T-helper 22 cell (primary cell): ENCODE measurements at places on chromosomes 5 and 9.

GRCh38 chr5:177547736-177548135, 6.6 kb downstream of the FAM193B start:
- no peak for DNase-seq

DNA sequence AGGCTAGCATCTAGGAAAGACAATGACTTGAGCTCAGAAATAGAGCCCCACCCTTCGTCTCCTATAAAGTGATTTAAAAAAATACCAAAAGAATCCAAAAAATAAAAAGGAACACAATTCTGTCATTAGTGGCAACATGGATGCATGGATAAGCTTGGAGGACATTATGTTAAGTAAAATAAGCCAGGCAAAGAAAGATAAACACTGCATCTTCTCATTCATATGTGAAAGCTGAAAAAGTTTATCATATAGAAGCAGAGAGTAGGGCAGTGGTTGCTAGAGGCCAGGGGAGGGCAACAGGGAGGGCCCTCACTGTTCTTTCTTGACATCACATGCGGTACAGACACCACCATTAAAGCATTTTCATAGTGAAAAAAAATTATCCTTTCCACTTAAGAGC, 220.9 kb upstream of the TRPC7 start:
- no peak for DNase-seq

GRCh38 chr9:120692901-120693699, 21.2 kb downstream of the MEGF9 start:
- no peak for DNase-seq

- DNase-seq, result no peak
Observed at GRCh38 chr5:102341681-102342288, 45.7 kb upstream of the SLCO4C1 start.

DNA sequence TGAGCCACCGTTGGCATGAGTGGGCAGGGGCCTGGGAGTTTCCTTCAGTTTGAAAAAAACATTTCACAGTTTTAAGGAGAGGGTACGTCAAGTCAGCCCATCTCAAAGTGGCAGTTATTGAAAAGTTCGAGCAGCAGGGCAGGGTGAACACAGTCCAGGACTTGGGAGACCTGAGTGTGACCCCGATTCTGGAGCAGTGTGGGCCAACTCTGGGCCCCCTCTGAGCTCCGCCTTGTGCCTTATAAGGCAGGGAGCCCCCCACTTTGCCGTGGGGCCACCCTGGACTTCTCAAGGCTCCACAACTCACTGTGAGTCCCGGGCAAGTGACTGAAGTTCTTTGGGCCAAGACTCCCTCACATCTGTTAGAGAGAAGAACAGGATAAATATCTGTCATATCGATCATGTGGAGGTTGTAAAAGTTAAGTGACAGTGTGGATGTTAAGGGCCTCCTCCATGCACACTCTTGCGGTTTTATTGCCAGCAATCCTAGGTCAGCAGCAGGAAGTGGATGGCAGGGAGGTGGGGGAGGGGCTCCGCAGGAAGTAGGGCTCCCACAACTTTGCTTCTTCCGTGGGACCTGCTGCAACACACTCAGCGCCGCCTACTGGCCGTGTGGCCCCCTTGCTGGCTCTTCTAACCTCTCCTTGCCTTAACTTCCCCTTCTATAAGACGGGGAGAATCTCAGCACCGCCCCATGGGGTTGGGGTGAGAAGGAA, 38.4 kb downstream of the HRH2 start:
- peak; percentile 39 for DNase-seq

DNA sequence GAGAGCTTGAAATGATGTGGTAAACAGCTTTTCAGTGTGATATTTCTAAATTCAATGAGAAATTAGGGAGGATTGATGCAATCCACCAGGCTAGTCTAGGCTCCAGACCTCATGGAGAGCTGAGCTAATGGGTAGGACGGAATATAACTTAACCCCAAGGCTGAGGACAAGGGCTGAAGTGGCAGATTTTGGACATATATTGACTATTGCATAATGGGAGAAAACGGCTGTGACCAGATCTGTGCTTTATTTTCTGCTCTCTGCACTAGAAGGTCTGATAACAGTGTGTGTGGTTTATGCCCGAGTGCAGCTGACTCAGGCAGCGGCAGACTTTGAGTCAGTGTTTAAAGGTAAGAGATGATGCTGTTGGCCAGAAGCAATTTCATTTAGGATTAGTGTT, 70.6 kb downstream of the ACTBL2 start:
- no peak for DNase-seq

DNA sequence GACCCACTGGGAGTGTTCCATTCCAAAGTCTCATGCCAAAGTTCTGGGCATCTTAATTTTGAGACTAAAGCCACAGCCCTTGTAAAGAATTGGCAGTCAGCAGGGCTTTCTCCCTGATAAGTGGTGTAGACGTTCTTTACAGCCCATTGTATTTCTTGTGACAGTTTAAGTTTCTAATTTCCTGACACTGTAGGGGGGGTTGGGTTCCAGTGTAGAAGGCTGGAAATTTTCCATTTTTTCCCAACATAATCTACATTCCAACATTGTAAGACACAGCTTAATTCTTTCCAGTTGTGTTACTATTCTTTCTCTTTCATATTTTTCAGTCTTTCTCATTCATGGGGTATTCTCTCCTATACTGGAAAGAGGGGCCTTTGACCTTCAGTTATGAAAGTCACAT, 121.1 kb downstream of the FBXL7 start:
- no peak for DNase-seq

GRCh38 chr9:34098307-34098706, 28.2 kb downstream of the DCAF12 start:
- no peak for DNase-seq

GRCh38 chr5:81971111-81971711, 612 bp upstream of the ATG10 start:
- DNase-seq, result no peak

- DNase-seq, result no peak
Observed at GRCh38 chr5:136749016-136749415, 383.7 kb upstream of the TRPC7 start.

DNA sequence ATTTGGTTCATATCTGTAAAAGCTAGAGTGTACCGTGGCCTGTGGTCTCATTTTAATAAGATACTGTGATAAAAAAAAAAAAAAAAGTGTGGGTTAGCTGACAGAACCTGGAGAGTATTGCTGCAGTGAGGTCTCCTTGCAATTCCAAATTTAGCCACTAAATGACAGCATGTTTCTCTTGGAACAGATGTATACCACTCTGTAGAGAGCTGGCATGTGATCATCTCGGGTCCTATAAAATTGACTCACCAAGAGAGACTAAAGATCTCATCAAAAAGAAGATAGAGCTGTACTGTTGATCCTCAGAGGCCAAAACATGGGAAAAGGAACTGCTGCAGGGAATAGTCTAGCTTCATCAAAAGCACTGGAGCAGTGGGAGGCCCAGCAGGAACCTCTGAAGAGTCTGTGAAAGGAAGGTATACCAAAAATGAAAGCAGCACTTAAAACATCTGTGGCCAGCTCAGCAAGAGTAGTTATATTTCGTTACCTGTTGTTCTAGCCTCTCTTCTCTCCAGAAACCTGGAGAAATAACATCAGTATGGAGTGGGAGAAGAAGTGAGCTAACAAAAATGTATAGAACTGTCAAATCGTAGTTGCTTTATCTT, 826.8 kb downstream of the EFNA5 start:
- DNase-seq, result no peak

- no peak for DNase-seq
Observed at GRCh38 chr5:52469420-52469819, 318.3 kb upstream of the ITGA1 start.

GRCh38 chr9:90915693-90916092, 114.1 kb downstream of the SYK start:
- no peak for DNase-seq

GRCh38 chr9:116992865-116993264, 305.8 kb downstream of the TRIM32 start:
- DNase-seq, result no peak

GRCh38 chr5:26148569-26149107, 889.7 kb downstream of the CDH9 start:
- no peak for DNase-seq

GRCh38 chr9:102642651-102643050, 352.5 kb upstream of the CYLC2 start:
- DNase-seq, result no peak
